ENCODE measurements at places on chromosomes 6 and 20.

DNA sequence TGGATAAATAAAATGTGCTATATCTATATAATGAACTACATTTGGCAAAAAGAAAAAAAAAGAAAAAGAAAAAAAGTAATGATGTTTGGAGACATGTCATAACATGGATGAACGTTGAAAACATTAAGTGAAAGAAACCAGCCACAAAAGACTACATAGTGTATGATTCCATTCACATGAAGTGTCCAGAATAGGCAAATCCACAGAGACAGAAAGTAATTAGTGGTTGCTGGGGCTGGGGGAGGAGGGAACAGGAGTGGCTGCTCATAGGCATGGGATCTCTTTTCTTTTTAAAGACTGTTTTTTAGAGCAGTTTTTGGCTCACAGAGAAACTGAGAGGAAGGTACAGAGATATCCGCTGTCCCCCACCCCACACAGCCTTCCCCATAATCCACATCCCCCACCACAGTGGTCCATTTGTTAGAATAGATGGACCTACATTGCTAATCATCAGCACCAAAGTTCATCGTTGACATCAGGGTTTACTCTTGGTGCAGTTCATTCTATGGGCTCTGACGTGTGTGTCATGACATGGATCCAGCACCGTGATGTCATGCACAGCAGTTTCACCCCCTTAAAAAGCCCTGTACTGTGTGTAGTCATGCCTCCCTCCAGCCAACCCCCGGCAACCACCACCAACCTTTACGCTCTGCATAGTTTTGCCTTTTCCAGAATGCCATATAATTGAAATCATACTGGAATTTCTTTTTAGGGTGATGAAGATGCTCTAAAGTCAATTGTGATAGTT is 240.9 kb upstream of the RREB1 start:
- no peak for DNase-seq

- no peak for DNase-seq
Observed at GRCh38 chr6:169635345-169635744, 66.5 kb downstream of the WDR27 start.

GRCh38 chr6:154252678-154253077 is 103.9 kb downstream of the IPCEF1 start:
- DNase-seq = no peak

- no peak for DNase-seq
Observed at GRCh38 chr6:166736634-166737033, 109.6 kb upstream of the RPS6KA2 start.

Data from NCI-H2081 treated with DMSO at 0.1 percent for 48 hours (cell line).